AG10803 (cell line): ENCODE measurements at places on chromosomes 6 and 20.

GRCh38 chr6:6105472-6106036 is 98.8 kb upstream of the NRN1 start:
- no peak for DNase-seq

DNA sequence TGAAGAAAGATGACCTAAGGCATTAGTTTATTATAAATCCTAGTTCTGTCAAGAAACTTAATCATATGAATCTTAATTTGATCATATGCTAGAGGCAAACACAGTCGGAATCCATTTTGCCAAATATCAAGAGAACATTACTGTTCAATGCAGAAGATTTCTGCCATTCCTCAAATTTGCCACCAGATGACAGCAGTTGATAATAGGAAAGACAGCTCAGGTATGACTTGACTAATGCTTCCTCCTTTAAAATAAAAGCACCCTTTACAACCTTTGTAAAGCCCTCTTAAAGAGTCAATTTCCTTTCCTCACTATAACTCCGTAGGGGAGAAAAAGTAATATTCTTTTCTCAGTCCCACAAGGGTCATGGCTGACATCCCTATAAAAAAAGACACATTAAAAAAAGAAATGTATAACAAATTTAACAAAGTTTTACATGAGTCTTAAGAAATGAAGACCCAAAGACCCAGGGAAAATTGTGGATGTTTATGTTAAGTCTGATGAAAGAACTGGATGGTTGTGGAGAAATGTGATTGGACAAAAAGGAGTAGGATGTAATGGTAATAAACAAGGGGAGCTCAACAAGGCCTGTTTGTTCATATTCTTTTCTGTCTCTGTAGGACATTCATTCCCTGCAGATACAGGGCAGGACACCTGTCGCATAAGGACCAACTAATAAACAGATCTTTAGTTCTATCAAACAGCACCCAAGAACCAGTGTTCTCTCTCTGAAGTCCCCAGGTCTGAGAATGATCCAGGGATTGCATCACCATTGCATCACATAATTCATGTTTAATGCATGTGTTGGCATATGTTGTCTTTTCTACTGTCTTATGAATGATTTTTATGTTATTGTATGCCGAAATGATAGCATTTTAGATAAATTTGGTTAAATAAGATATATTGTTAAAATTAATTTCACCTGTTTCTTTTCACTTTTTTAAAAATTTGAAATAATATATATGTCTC is 23.0 kb upstream of the IL17A start:
- peak; percentile 22 for DNase-seq

DNA sequence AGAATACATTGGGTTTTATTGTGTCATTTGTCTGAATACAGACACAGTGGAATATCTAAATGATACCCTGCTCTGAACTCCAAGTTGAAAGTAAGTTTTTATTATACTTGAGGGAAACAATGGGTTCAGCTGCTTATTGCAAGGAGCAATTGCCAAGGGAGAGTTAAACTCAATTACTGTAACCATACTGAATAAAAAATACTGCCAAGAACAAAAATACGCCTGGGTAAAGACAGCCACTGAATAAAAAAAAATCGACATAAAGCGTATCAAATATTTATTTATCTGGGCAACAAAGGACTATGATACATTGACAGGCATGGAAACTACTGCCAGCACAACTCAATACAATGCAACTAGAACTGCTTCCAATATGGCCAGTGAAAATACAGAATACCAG is 18.1 kb downstream of the TFAP2A start:
- DNase-seq = no peak

DNA sequence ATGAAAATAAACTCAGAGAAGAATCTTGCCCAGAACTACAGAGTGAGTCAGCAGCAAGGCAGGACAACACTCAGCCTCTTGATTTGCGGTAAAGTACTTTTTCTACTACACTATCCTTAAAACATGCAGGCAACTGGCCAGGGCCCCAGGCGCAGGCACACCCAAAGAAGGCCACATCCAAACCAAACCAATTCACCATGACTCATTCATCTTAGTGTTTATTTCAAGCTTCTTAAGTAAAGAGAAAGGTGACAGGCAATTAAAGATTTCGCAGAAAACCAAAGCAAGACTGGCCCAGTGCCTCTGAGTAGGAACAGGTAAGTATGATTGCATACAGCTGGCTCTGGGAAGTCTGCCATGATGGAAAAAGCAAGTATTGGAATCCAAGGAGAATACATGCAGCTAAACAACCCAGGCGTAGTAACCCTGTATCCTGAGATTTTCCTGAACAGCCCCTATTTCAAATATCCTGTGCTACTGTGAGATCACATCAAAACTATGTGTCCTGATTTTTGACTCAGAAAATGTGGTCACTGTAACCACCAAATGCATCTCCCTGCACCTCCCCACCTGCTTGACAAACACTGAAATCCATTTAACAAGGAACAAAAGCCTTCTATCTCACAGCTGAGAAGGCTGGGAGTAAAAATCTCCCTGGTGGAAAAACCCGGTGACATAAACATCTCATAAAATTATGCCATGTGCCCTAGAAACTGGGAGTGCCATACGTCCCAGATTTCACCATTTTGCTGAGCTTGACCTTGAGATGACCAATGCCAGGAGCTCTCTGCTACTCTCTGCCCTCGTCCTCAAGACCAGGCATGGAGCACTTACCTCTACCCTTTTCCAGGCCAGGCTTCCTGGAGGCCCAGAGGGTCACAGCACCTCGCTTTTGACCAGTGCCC is 12.4 kb downstream of the WFDC3 start:
- peak; percentile 100 for DNase-seq

- peak; percentile 19 for DNase-seq
These were observed 43.4 kb downstream of the NHSL1 start for GRCh38 chr6:138455746-138456400.

DNA sequence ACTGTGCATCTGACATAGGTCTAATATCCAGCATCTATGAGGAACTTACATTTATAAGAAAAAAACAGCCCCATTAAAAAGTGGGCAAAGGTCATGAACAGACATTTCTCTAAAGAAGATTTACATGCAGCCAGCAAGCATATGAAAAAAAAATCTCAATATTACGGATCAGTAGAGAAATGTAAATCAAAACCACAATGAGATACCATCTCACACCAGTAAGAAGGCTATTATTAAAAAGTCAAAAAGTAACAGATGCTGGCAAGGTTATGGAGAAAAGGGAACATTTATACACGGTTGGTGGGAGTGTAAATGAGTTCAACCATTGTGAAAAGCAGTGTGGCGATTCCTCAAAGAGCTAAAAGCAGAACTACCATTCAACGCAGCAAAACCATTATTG is 13.1 kb downstream of the METTL24 start:
- DNase-seq = no peak

DNA sequence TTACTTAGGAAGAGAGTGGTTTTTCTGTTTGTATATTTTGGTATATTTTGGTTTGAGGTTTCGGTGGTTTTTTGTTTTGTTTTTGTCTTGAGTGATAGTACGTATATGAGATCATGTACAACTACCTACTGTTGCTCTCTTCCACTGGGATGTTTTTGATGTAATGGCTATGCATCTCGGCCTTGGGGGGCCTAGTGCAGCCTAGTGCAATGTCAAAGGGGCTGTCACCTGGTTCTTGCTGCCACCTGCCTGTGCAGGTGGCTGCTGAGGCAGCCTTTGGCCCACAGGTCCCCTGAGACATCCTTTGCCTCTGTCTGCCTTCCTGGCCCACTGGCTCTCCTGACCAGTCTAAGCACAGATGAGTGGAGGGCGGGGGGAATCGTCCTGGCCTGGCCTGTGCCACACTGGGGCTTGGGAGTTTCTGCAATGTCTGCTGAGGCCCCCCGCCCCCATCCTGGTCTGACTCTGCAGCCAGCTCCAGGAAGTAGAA is 546.6 kb downstream of the CD83 start:
- no peak for DNase-seq

GRCh38 chr6:34207695-34208443 is 28.8 kb upstream of the HMGA1 start:
- no peak for DNase-seq

- no peak for DNase-seq
These were observed 375.9 kb downstream of the RNF144B start for GRCh38 chr6:18763086-18763485.

- no peak for DNase-seq
These were observed 138.0 kb upstream of the RREB1 start for GRCh38 chr6:6969761-6970223.

DNA sequence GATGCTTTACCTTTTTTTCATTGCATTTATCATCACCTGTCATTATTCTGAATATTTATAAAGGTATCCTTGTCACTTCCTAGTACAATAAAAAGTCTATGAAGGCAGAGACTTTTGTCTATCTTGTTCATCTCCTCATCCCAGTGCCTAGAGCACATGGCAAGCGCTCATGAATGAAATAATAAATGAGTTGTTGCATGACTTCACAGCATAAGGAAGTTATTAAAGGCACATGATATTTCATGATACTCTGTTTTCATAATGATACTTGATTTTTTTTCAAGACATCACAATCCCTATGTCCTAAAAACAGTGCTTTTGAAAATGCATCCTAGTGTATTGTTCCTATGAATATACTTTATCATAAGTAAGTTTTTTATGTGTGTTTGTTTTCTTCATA is 310.6 kb upstream of the RSPO3 start:
- no peak for DNase-seq

GRCh38 chr20:3744806-3745685 is 12.6 kb downstream of the HSPA12B start:
- no peak for DNase-seq

- DNase-seq = no peak
These were observed 312.9 kb downstream of the BTBD9 start for GRCh38 chr6:38326837-38327236.

DNA sequence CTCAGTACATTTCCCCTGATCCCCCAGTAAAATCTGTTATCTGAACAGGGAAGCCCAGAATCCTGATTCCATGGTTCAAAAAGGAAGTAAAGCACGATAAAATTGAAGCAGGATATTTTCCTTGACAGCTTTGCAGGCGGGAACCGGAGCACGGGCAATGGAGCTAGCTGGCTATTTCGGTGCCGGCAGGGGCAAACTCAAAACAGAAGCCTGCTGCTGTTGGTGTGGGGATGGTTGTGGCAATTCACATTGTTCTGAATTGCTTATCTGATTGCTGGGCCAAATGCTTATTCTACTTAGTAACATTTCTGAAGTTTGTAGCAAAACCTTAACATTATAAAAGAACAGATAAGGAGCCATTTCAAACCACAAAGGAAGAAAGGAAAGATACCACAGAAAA is 172.4 kb downstream of the MMS22L start:
- DNase-seq = no peak

GRCh38 chr6:53306819-53307347 is 41.9 kb downstream of the ELOVL5 start:
- DNase-seq = no peak

DNA sequence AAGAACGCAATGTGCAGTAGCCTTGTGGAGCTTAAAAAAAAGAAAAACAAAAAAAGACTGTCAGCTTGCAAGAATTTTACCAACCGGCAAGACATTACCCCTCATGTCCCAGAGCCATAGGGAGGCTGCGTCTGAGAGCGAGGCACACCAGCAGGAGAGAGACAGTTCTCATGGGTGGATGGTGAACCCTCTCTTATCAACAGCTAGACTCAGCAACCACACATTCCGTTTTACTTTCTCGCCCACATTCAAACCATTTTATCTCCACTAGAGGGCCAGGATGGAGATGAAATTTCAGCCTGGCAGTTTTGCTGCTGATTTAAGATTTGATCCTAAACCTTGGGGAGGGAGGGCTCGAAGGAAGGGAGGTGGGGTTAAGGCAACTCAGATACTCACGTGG is 247.0 kb downstream of the ATXN1 start:
- DNase-seq = peak; percentile 59

GRCh38 chr20:51440589-51440988 is 101.9 kb downstream of the NFATC2 start:
- DNase-seq = no peak

DNA sequence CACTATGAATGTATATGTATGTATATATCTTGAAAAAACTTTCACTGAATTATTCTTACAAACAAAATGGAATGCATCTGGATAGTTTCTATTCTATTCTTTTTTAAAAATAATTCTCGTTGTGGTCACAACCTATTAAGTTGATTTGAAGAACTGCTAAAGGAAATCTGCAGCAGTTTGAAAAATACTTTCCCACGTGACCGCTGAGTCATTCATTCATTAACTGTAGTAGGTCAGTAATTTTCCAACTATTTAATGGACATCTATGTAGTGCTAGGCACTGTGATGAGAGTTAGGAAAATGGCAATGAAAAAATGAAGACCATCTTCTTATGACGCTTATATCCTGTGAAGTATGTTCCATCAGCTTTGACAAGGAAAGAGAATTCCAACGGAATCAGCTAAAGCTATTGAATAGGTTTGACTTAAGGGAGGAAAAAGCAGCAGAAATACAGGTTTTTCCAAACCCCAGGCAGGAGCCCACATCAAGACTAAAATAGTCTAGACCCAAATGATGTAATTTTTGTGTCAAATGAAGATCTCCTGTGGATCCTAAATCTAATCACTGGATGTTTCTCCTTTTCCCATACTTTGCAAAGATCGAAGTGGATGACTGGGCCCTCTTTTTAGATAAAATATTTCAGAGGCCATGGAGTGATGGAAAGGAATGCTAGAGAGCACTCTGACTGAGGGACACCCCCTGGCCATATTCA is 4.1 kb upstream of the EFHC1 start:
- DNase-seq = no peak

DNA sequence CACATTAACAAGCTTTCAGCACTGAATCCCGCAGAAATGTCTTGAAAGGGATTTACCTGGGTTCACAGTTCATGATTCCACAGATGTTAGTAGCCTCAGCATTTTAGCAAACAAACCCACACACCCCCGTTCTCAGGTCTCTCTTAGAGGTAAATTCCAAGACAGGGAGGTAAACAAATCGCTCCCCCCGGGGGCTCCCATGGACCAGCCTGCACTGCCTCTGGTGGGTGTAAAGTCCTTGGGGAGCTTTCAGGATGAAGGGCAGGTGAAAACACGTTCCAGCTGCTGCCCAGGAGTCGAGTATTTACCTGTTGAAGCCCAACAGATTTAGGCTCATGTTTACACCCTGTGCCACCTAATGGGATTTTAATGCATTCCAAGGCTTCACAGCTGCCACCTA is 187.0 kb upstream of the FOXQ1 start:
- DNase-seq = no peak

GRCh38 chr6:136920671-136921380 is 1.3 kb upstream of the SLC35D3 start:
- DNase-seq = no peak

DNA sequence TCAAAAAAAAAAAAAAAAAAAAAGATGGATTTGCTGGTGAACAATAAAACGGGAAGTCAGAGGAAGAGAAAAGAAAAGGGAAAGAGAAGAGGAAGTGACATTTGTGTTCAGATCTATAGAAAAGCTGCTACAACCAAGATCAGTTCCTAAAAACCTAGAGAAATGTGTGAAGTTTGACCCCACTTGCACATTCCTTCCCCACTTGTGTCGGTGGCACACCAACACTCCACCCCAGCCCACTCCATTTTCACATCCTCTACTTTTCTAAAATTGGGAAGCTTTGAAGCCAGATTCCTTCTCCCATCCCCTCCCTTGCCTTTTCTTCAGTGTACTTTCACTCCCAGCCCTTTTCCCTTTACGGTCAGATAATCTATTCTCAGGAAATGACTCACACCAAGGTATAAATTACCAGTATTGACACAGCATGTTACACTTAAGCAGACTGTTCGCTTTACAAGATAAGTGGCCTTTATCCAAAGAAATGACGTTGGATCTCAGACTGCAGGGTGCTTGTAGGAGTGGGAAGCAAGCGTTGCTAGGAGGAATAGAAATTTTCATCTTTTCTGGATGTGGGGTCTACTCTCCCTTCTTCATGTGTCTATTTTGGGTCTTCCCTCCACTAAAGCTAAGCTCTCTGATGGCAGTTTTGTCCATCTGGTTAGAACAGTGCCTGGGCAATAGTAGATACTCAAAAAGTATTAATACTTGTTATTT is 92.5 kb upstream of the ADGRF1 start:
- peak; percentile 74 for DNase-seq

- DNase-seq = no peak
These were observed 292.5 kb downstream of the PHACTR1 start for GRCh38 chr6:13009031-13009430.
